Panc1 (cell line): ENCODE measurements at places on chromosomes 12 and 14.

- no peaks in the 10 kb centered on the region for H3K36me3 ChIP-seq
- no peaks in the 10 kb centered on the region for H3K4me1 ChIP-seq
- H3K27ac ChIP-seq: no peak overlapping the region
- H3K4me3 ChIP-seq: no peak overlapping the region
Measured at GRCh38 chr12:126171937-126172559, 1106.8 kb downstream of the AACS start.

- no peaks in the 10 kb centered on the region; the same call in 1 of the 2 replicates for H3K4me1 ChIP-seq
- H3K27me3 ChIP-seq: no peaks in the 10 kb centered on the region
- no peaks in the 10 kb centered on the region for H3K36me3 ChIP-seq
- no peak overlapping the region for H3K4me3 ChIP-seq
- DNase-seq: no peak
Measured at GRCh38 chr14:50082784-50083466, 33.4 kb downstream of the VCPKMT start.

- peaks cover 11% of the 10 kb centered on the region for H3K4me1 ChIP-seq
- DNase-seq: no peak
- no peak overlapping the region for H3K27ac ChIP-seq
- H3K27me3 ChIP-seq: no peaks in the 10 kb centered on the region
- H3K4me3 ChIP-seq: no peak overlapping the region
Measured at GRCh38 chr14:93947282-93947681, 20.1 kb downstream of the FAM181A start.

- H3K4me1 ChIP-seq: no peaks in the 10 kb centered on the region
- no peak for DNase-seq
- H3K36me3 ChIP-seq: no peaks in the 10 kb centered on the region
- no peaks in the 10 kb centered on the region for H3K27me3 ChIP-seq
- no peak overlapping the region for H3K27ac ChIP-seq
Measured at GRCh38 chr14:78425330-78425729, 255.2 kb downstream of the NRXN3 start.

- H3K36me3 ChIP-seq: no peaks in the 10 kb centered on the region
- H3K27ac ChIP-seq: no peak overlapping the region
- no peaks in the 10 kb centered on the region for H3K27me3 ChIP-seq
- H3K4me1 ChIP-seq: no peaks in the 10 kb centered on the region
- DNase-seq: no peak
Measured at GRCh38 chr14:45051180-45051579, 32.7 kb upstream of the PRPF39 start.

DNA sequence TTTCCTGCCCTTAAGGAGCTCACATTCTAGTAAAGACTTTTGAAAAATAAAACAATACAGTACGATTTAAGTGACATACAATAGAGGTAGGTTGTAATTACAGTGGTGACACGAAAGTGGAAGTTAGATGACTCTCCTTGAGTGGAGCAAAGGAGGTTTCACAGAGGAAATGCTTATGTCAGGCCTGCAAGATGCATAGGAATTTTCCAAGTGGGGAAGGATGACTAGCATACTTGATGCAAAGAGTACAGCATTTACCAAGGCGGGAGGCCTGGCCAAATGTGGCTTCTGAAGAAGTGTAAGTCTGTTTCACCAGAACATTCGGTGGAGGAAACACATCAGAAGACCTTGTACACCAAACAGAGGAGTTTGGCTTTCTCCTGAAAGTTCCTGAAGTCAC is 55.2 kb downstream of the ERO1A start:
- H3K4me1 ChIP-seq: no peaks in the 10 kb centered on the region
- peaks cover 12% of the 10 kb centered on the region; the same call in 1 of the 2 replicates for H3K36me3 ChIP-seq
- H3K4me3 ChIP-seq: no peak overlapping the region
- DNase-seq: no peak

DNA sequence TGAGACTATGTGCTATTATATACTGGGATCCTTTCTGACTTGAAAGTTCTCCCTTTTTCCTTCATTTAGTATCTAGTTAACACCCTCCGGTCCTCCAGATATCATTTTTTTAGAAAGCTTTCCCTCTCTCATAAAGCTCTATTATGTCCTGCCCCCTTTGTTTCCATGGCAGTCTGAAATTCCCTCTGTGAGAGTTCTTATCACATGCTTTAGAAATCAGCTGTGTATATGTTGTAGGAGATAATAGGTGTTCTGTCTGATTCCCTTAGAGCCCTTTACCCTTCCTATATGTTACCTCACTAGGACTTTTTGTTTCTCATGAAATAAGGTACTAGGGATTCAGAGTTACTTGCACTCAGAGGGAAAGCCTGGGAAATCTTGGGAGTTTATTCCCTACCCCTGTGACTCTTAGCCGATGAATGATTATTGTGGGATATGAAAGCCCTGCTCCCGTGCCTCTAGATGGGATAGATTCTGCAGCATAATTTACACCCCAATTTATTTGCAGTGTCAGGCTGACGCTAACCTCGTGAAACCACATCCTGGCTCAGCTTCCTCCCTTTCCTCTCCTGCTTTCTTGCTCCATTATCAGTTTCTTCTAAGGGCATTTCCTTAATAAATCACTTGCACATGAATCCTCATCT is 448.4 kb downstream of the MDGA2 start:
- no peaks in the 10 kb centered on the region for H3K4me1 ChIP-seq
- H3K27ac ChIP-seq: no peak overlapping the region
- no peaks in the 10 kb centered on the region for H3K27me3 ChIP-seq
- H3K36me3 ChIP-seq: no peaks in the 10 kb centered on the region
- no peak overlapping the region for H3K4me3 ChIP-seq

DNA sequence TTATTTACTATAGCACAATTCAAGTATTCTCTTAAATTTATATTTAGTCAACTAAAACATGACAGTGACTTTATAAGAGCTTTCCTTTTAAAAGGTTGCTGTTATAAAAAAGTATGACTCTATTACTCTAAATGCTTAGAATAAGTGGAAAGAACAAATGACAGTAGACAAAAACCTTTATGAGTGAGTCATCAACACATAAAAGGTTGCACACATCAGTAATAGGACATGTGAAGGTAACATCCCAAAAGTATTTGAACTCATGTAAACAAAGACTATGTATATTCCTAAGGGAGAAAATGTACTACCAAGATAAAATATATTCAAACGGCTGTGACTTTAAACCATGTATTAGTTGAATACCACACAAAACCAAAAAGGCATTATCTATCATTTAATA is 98.8 kb downstream of the PAWR start:
- no peak overlapping the region for H3K4me3 ChIP-seq
- no peaks in the 10 kb centered on the region for H3K27me3 ChIP-seq
- no peaks in the 10 kb centered on the region for H3K4me1 ChIP-seq
- DNase-seq: no peak

- H3K4me1 ChIP-seq: peaks cover 95% of the 10 kb centered on the region
- no peak overlapping the region for H3K4me3 ChIP-seq
- H3K36me3 ChIP-seq: peaks cover 6% of the 10 kb centered on the region; the same call in 1 of the 2 replicates
- DNase-seq: no peak
- H3K27me3 ChIP-seq: no peaks in the 10 kb centered on the region
Measured at GRCh38 chr14:55607386-55607785, 27.4 kb downstream of the KTN1 start.

GRCh38 chr14:98208211-98208611 is 1063.8 kb downstream of the BCL11B start:
- H3K27me3 ChIP-seq: no peaks in the 10 kb centered on the region
- no peaks in the 10 kb centered on the region for H3K36me3 ChIP-seq
- no peak overlapping the region for H3K4me3 ChIP-seq
- no peak overlapping the region for H3K27ac ChIP-seq

DNA sequence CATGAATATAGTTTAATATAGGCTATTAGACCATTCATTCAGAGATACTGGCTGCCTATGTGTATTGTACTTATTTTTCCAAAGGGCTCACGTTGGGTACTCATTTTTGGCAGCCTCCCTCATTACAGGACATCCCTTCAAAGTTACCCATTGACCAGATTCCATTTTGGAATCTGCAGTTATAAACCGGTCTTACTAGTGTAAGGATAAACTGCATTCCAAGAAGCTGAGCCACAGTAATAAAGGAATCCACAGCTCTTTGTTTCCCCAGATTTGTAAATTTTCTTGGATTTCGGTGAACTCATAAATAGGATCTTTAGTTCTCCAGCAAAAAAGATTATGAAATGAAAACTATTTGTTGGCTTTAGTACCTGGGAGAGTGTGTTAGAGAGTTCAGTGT is 18.9 kb upstream of the CFL2 start:
- no peak for DNase-seq
- no peaks in the 10 kb centered on the region for H3K36me3 ChIP-seq
- H3K27ac ChIP-seq: no peak overlapping the region
- no peaks in the 10 kb centered on the region for H3K4me1 ChIP-seq
- no peaks in the 10 kb centered on the region for H3K27me3 ChIP-seq
- H3K4me3 ChIP-seq: no peak overlapping the region

- H3K27me3 ChIP-seq: no peaks in the 10 kb centered on the region
- no peaks in the 10 kb centered on the region for H3K4me1 ChIP-seq
- H3K27ac ChIP-seq: no peak overlapping the region
- H3K4me3 ChIP-seq: no peak overlapping the region
Measured at GRCh38 chr12:286531-287300, 24.1 kb upstream of the SLC6A13 start.

- DNase-seq: no peak
- no peaks in the 10 kb centered on the region; the same call in 1 of the 2 replicates for H3K4me1 ChIP-seq
- no peak overlapping the region for H3K4me3 ChIP-seq
Measured at GRCh38 chr14:33938131-33938949, 12.5 kb downstream of the EGLN3 start.

DNA sequence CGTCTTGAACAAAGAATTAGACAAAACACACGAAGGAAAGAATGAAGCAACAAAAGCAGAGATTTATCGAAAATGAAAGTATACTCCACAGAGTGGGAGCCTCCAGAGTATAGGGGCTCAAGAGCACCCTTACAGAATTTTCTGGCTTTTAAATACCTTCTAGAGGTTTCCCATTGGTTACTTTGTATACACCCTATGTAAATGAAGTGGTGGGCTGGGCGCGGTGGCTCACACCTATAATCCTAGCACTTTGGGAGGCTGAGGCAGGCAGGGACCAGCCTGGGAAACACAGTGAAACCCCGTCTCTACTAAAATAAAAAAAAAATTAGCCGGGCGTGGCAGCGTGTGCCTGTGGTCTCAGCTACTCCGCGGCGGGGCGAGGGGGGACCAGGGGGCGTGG is 13.1 kb upstream of the DNM1L start:
- no peaks in the 10 kb centered on the region for H3K4me1 ChIP-seq
- no peaks in the 10 kb centered on the region for H3K27me3 ChIP-seq
- DNase-seq: no peak

GRCh38 chr12:112524676-112525425 is 106.1 kb downstream of the PTPN11 start:
- H3K36me3 ChIP-seq: no peaks in the 10 kb centered on the region
- no peak overlapping the region for H3K27ac ChIP-seq
- H3K4me1 ChIP-seq: no peaks in the 10 kb centered on the region
- DNase-seq: no peak
- no peak overlapping the region for H3K4me3 ChIP-seq

- no peaks in the 10 kb centered on the region for H3K27me3 ChIP-seq
- H3K4me3 ChIP-seq: no peak overlapping the region
Measured at GRCh38 chr14:22003461-22003860, 329.8 kb upstream of the OR4E1 start.

- no peak overlapping the region for H3K27ac ChIP-seq
- H3K4me1 ChIP-seq: no peaks in the 10 kb centered on the region
- H3K27me3 ChIP-seq: no peaks in the 10 kb centered on the region; the same call in 1 of the 2 replicates
- DNase-seq: no peak
- H3K4me3 ChIP-seq: no peak overlapping the region
Measured at GRCh38 chr12:4041187-4041885, 168.1 kb upstream of the PARP11 start.

GRCh38 chr12:122283680-122284079 is 17.4 kb upstream of the VPS33A start:
- no peak for DNase-seq
- H3K4me3 ChIP-seq: no peak overlapping the region
- H3K27me3 ChIP-seq: no peaks in the 10 kb centered on the region
- no peaks in the 10 kb centered on the region for H3K4me1 ChIP-seq
- H3K27ac ChIP-seq: no peak overlapping the region

- H3K4me1 ChIP-seq: no peaks in the 10 kb centered on the region
- no peaks in the 10 kb centered on the region for H3K27me3 ChIP-seq
- no peak overlapping the region for H3K4me3 ChIP-seq
- H3K36me3 ChIP-seq: no peaks in the 10 kb centered on the region
- DNase-seq: no peak
- no peak overlapping the region for H3K27ac ChIP-seq
Measured at GRCh38 chr12:102776041-102776440, 141.0 kb downstream of the PAH start.

GRCh38 chr12:131287938-131288764 is 334.4 kb downstream of the ADGRD1 start:
- no peak overlapping the region for H3K27ac ChIP-seq
- no peaks in the 10 kb centered on the region for H3K4me1 ChIP-seq
- H3K36me3 ChIP-seq: no peaks in the 10 kb centered on the region
- H3K4me3 ChIP-seq: no peak overlapping the region
- DNase-seq: no peak
- no peaks in the 10 kb centered on the region; the same call in 1 of the 2 replicates for H3K27me3 ChIP-seq

DNA sequence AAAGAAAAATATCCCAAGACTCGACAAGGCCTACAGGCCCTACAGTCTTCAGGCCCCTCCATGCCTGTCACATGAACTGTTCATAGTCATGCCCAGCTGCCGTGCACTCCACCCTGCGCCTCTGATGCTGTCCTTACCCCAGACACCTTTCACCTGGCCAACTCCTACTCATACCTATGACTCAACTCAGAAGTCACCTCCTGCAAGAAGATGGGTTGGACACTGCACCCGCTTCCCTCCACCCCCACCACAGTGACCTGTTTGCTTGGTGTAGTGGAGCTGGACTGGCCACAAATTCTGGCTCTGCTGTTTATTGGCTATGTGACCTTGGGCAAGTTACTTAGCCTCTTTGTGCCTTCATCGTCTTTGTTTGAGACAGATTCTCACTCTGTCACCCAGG is 56.2 kb downstream of the PHETA1 start:
- H3K36me3 ChIP-seq: no peaks in the 10 kb centered on the region
- H3K27ac ChIP-seq: no peak overlapping the region
- H3K4me1 ChIP-seq: peaks cover 2% of the 10 kb centered on the region; the same call in 1 of the 2 replicates
- H3K27me3 ChIP-seq: no peaks in the 10 kb centered on the region

- no peaks in the 10 kb centered on the region for H3K36me3 ChIP-seq
- H3K27me3 ChIP-seq: no peaks in the 10 kb centered on the region
- H3K27ac ChIP-seq: peak overlapping the region; percentile 74
- peaks cover 13% of the 10 kb centered on the region for H3K4me1 ChIP-seq
- no peak for DNase-seq
- H3K4me3 ChIP-seq: no peak overlapping the region
Measured at GRCh38 chr12:614411-614970, 48.8 kb downstream of the NINJ2 start.

GRCh38 chr12:83172441-83172840 is 485.7 kb downstream of the TMTC2 start:
- H3K27me3 ChIP-seq: no peaks in the 10 kb centered on the region
- no peak overlapping the region for H3K4me3 ChIP-seq
- no peaks in the 10 kb centered on the region for H3K36me3 ChIP-seq
- no peaks in the 10 kb centered on the region for H3K4me1 ChIP-seq
